ENCODE measurements at places on chromosomes 1 and 21.

DNA sequence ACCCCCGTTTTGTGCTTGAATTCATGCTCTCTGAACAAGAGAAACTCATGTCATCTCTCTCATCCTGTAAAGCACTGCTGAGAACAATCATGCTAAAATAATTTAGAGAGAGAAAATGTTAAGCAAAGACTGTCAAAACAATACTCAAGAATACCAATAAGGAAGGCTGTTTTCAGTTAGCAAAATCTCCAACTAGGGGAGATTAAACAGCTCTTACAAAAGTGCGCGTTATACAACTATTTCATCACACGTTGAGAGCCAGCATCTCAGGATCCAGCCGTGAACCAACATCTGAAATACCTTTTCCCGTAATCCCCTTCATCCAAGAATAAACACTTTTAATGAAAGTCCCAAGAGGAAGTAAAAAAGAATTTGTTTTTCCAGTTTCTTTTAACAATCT, 44.1 kb upstream of the KCNJ15 start:
- DNase-seq: no peak

DNA sequence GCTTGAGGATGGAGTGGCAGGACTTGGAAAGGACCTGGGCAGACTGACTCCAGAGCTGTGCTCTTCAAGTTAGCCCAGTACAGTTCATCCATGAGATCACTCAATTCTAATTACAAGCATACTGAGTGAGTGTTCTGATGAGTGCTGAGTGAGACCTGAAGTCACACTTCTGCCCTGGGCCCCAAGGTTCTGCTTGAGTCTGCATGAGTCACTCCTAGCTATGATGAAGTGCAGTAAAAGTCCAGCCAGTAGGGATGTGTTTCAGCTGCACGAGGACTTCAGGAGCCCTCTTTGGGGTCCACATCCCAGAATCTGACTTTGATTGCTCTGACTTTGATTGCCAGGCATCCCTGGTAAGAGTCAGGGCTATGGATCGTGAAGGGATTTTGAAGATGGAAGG, 35.8 kb downstream of the PLEKHA6 start:
- DNase-seq: no peak

GRCh38 chr1:246577720-246578106, 11.5 kb downstream of the CNST start:
- no peak for DNase-seq

DNA sequence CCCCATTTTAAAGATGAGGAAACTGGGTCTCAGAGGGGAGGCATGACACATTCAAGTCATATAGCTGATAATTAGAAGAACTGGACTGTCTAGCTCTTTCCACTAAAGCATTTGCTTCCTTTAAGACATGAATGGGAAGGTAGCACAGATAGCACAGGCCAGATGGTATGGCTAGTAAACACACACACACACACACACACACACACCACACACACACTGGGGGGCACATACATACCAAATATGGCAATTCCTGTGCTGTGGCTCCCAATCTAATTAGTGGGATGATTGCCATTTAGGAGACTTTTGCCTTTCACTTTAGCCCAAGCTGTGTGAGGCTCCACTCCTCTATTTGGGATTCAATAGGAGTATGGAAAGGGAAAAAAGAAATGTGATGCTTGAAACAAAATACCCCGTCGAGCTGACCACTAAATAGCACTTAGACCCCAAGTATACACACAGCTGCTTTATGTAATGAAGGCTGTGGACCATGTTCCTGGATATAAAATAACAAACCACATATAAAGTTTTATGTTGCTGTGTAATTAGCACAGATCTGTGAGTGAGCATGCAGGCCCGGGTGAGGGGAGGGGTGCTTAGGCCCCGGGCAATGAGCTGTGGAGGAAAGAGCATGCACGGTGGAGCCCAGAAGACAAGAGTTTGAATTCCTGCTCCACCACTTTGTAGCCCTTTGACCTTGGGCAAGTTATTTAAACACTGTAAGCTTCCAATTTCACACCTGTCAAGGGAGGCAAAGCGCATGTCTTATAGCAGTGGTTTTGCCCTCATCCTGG, 6.8 kb upstream of the TRABD2B start:
- no peak for DNase-seq

DNA sequence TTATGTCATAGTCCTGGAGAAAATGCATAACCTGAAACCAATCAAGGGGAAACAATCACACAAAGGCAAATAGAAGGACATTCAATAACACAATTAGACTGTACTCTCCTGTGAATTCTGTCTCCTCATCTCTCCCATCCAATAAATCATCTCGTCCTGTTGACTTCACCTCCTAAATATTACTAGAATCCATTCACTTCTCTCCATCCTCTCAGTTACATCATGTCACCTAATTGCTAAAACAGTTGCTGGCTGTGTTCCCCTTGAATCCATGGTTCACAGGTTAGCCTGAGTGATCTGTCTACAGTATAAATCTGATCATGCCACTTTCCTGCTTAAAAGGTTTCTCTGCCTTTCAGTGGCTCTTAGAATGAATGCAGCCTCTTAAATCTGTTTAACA, 220.2 kb downstream of the TGFB2 start:
- DNase-seq: no peak

DNA sequence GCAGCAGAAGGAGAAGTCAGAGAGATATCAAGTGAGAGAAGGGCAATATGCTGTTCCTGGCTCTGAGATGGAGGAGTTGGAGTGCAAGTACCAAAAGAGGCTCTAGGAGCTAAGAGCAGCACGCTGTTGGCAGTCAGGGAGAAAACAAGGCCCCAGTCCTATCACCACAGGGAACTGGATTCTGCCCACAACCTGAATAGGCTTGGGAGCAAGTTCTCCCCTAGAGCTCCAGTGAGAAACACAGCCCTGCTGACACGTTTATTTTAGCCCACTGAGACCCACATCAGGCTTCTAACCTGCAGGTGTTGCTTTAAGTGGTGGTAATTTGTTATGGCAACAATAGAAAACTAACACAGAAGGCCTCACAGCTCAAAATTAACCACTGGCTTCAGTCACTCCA, 31.8 kb upstream of the ZNF644 start:
- DNase-seq: no peak

DNA sequence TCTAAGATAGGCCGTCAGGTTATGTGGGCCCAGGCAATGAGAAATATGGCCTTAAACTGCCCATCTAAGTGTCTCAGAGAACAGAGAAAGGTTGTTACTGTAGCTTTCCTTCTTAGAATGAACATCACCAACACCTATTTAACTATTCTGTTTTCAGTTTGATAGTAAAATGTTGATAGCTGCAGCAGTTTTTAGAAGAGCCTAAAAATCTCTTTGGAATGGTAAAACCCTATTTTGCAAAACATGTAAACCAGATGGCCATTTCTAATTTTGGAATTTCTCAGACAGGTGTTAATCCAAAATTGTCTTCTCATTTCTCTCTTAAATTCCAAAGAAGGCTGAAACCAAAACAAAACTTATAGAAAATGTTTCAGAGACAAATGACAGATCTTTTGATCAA, 57.5 kb downstream of the DIPK1A start:
- DNase-seq: no peak

DNA sequence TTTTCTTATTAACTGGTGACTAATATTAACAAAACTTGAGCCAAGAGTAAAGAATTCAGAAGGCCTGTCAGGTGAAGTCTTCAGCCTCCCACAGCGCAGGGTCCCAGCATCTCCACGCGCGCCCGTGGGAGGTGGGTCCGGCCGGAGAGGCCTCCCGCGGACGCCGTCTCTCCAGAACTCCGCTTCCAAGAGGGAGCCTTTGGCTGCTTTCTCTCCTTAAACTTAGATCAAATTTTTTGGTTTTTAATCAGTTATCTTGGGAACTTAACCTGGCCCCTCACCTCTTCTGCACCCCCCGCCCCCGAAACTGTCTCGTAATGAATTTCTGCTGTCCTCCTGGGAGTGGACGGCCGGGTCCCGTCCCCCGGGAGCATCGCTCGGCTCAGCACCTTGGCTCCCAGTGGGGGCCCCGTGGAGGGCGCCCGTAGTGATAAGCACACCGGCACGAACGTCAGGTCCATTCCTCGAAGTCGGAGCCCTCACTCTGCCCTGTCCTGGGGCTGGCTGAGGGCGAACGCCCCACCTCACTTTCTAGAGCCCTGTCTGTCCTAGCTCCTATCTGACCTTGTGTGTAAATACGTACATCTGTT, 29.5 kb upstream of the TRAPPC10 start:
- DNase-seq: no peak

- DNase-seq: no peak
Measured at GRCh38 chr1:160293020-160293968, 8.4 kb upstream of the PEX19 start.

- no peak for DNase-seq
Measured at GRCh38 chr1:205066141-205066818, 18.0 kb downstream of the TMEM81 start.

DNA sequence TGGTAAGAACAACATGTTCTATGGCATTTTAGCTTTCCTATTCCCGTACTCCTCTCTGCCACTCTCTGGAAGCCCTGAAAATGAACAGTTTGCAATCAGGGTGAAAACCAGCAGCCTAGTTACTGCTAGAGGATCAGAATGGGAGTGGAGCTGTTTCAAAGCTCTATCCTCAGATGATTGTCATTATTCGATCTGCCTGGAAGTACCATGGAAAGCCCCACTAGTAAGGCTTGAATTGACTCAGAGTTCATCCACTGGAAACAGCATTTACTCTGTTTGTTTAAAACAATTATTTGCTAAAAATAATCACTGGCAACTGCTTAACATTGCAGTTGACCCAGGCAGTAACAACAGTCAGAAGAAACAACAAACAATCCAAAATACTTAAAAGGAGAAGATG, 91.2 kb downstream of the USH2A start:
- DNase-seq: no peak

DNA sequence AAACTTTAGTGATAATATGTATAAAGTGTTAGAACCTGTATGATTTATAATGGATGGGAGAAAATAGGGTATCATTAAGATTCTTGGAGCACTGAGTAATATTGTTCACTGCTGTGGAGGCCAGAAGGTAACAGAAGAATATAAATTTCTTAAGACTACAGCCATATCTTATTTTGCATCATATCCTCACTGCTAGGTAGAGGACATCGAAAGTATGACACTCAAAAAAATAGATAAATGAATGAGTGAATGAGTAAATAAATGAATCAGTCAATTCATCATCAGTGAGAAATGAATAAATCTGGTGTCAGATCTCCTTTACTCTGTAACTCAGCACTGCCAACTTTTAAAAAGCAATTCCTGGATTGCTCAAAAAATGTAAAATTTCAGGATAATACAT, 33.2 kb downstream of the RGS13 start:
- no peak for DNase-seq

- DNase-seq: no peak
Measured at GRCh38 chr21:45405271-45405818, 380 bp downstream of the COL18A1 start.

DNA sequence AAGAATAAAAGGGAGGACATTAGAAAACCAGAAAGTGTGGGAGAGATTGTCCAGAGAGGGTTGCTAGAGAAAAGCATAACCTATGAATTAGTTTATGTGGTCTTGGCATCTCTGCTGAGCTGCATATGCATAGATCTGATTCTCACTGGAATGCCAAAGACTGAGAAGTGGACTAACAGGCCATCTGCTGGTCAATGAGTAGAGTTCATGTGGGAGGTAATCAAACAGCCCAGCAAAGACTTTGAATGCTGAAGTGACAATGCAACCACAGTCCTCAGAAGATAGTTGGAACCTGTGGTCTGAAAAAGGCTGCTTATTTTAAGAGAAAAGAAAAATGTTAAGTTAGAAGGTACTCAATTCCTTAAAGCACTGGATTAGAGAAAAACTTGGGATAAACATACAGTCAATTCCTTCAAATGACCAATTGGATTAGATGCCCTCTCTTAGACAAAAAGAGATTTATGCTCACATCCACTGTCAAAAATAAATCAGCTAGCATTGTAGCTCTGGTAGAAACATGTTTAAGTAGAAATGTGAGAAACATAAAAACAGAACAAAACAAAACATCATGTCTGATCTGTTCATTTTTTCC, 382.8 kb downstream of the AMY1C start:
- no peak for DNase-seq

- DNase-seq: peak; percentile 37
Measured at GRCh38 chr1:30707412-30708360, 15.7 kb downstream of the MATN1 start.

- DNase-seq: no peak
Measured at GRCh38 chr1:203060115-203060514, 25.7 kb downstream of the MYOG start.

- no peak for DNase-seq
Measured at GRCh38 chr1:160032165-160032820, 503 bp upstream of the PIGM start.

DNA sequence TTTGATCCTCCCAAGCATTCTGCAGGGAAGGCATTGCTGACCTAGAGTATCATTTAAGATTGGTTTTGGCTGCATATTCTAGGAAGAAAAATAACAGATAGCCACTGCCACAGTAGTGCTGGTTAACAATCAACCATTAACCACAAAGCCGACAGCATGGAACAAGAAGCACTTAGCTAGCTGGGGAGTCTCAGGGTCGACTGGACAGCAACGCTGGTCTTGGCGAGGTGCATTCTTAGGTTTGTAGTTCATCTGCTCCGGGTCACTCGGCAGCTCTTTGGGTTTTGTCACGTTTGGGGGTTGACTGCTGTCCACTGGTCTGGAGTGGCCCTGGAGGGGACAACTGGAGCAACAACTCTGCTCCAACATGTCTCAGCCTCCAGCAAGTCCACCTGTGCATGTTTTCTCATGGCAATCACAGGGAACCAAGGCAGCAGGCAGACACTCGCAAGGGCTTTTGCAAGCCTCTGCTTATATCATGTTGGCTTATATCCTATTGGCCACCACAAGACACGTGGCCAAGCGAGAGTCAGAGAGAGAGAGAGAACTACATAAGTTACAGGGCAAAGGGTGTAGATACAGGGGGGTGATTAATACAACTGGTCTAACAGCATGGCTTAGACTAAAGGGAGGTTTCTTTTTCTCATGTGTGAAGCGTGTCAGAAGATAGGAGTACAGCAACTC, 99.5 kb downstream of the LACTBL1 start:
- no peak for DNase-seq

DNA sequence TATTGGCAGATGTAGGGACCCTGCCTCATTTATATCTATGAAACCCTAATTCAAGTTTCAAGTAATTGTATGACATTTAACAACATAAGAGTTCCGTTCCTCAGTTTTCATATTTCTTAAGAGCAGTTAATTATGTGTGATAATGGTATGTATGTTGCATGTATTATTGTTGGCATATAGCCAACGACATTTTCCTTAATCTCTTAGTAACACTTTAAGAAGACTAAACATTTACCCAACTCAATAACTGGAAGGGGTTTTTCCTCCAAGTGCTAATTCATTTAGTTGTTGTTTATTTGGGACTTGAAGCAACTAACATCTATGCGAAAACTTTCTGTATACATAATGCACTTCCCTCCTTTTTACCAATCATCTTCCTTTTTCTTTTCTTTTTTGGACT, 1.5 kb upstream of the RALGPS2 start:
- no peak for DNase-seq
